Astrocyte of the cerebellum (primary cell): ENCODE measurements at places on chromosomes 6 and 20.

DNA sequence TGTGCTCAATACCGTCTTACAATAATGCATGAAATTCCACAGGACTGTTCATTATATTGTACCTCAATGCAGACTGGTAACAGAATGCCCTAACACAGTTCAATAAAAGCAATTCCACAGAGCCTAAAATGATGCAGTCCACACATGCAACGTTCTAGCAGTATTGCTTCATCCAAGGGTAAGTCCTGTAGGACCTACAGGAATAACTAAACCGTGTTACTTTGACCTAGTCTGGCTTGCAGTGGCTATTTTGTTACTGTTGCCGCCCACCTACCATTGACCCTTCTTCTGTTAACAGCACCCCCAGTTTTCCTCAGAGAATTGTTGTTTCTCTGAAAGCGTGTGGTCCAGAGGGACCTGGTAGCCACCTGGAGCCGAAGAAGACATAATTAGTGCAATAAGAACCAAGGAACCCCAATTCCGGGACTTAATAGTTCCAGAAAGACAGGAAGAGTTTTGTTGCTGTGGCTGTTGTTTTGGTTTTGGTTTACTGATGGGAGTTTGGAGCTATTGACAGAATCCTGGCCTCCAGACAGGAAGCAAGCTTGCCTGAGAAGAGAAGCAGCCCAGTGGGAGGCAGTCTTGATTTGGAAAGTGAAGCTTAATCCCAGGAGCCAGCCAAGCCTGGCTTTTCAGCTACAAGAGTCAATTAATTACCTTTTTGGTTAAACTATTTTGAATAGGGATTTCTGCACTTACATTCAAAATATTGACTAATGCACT, 91.3 kb downstream of the FRK start:
- DNase-seq, result no peak

GRCh38 chr20:8151372-8151771, 19.3 kb downstream of the PLCB1 start:
- peak; percentile 53 for DNase-seq

DNA sequence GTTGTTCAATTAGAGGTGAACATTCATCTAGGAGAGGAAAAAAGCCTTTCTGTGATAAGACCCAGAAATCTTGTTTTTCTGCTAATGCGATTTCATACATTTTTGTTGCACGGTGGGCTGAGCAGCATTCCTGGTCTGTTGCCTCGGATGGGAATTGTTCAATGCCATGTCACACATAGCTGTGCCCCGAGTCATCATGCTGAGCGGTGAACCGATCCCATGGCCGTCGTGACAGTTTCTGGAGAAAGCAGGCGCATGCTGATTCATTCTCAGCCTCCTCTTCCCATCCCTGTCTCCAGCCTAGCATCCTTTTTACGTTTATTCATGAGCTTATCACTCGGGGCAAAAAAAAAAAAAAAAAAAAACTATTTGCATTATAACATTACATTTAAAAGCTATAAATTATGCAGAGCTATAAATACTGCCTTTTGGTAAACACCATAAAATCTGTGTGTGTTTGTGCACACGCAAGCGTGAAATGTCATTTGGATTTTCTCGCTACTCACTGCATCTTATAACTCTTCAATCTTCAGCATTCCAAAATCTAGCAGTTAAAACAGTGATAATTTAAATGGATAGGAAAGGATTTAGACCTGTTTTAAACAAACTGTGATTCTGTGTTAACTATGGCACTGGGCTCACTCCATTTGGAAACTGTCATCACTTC, 58.9 kb upstream of the IFNGR1 start:
- peak; percentile 44 for DNase-seq

GRCh38 chr6:12200015-12200564, 90.1 kb upstream of the EDN1 start:
- DNase-seq, result no peak

DNA sequence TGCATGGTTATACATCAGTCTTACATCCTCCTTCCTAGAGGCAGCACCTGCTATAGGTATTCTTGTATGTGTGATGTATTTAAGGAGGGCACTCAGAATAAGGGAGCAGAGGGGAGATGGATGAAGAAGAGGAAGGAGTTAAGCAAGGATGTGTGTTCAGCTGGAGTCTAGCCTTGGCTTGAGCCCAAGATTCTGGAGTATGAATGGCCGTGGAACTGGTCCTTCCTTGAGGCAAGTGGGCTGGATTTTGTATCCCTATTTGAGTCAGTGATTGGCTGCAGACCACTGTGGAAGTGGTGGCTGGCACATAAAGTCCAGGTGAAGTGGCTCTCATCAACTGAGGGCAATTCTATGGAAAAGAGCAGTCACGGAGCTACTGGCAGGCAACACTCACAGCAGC, 112.0 kb upstream of the RNF24 start:
- no peak for DNase-seq

DNA sequence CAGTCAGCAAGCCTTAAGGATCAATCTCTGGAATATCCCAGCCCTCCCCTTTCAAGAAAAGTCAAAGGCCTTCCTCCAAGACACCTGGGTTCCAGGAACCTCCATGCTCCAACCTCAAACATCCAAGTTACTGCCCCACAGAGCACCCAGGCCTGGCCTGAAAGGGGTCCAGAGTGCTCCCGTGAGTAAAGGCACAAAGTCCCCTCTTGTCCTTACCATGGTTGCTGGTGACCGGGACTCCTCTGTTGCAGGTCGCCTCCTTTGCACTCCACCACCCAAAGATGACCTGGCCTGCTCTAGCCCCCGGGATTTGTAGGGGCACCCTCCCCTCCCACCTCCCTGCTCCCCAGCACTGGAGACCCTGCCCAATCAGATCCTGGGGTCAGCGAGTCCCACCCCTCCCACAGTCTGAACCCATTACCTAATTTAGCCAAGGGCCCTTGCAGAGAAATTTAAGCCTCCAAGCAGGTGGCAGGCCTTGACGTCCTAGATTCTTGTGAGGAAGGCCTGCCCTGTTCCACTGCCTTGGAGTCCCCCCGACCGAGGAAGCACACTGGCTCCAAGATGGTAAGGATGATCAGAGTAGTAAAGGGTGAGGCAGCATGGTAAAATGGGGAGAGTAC, at the start of gene TNNC2:
Gene TNNC2 (minus strand): TSS at position 283 of the 623 bp plus-strand sequence. CDS start 64 bp downstream, at position 219.
- no peak for DNase-seq

- DNase-seq, result no peak
These were observed 9.0 kb downstream of the MRAP2 start for GRCh38 chr6:84042603-84043002.

DNA sequence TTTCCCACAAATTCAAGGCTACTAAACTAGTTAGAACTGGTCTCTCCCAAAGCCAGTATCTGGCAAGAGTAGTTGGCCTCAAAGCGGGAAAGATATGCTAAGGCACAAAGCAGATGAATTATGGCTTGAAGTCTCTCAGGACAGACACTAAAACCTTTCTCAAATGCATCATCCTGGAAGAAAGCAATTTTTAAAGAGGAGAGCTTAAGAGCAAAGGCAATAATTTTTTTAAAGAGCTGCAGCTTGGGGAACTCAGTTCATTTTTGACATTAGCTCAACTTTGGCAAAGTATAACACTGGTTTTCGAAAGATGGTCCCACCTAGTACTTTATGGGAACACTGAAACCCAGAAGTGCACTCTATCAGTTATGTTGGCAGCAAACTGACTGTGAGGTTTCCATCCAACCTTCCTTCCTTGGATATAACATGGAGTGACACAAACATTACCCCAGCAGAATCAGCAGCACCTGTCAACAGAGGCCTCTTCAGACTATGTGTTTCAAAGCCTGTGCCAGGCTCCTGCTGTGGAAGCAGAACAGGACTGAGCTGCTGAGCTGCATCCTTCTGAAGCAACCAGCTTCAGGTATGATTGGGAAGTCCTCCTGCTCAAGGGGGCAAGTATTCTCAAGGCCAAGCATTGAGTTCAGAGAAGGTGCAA, 852.3 kb upstream of the HS3ST5 start:
- DNase-seq, result no peak

DNA sequence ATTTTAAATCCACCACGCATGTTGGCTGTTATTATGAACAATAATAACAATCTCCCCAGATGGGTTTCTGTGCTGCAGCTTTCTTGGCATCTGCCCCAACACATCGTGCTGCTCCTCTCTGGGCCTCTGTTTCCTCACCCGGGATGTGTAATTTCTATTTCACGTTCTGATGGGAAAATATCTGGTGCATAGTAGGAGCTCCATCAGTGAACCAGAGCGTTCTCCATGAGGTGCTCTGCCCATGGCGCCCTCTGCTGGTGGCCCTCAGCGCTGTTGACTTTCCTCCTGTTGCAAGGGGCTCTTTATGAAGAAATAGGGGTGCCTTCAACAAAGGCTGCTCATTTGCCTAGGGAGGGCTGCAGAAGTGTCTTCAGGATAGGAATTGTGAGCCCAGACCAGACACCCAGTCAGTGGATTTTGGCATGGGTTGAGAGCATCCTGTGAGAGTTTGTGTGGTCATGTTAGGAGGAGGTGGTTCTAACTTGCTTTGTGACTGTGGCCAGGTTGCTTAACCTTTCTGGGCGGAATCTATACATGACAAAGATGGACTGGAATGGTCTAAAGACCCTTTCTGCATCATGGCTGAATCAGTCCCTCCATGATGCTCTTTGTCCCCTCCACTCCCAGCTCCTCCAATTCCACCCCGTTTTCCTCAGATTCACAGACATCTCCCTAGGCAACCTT, 8.1 kb downstream of the SCRT2 start:
- DNase-seq, result no peak

GRCh38 chr20:1623501-1624205, 3.8 kb upstream of the SIRPB1 start:
- no peak for DNase-seq
